ENCODE measurements at places on chromosomes 1 and 21. TPM values are rescaled to one million over a fixed set of nuclear protein-coding genes. Genes with fewer than 3 reads are reported as not detected.

FCRLA gene
- under 0.01 TPM for total RNA-seq

GJA8 gene
- not detected for total RNA-seq

- DNase-seq = no peak
Observed at GRCh38 chr1:29966526-29967045, 730.3 kb downstream of the PTPRU start.

DNA sequence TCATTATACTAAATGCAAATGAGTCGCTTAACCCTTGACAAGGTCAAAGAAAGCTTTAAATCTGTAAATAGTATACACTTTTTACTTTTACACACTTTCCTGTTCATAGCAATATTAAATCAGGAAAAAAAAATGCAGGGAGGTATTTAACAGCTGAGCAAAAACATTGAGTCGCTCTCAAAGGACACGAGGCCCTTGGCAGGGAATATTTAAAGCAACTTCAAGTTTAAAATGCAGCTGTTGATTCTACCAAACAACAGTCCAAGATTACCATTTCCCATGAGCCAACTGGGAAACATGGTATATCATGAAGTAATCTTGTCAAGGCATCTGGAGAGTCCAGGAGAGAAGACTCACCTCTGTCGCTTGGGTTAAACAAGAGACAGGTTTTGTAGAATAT lies 62.7 kb downstream of the CAPN2 start:
- no peak for DNase-seq

GRCh38 chr1:21007876-21008275 lies 168.8 kb downstream of the EIF4G3 start:
- no peak for DNase-seq

DNA sequence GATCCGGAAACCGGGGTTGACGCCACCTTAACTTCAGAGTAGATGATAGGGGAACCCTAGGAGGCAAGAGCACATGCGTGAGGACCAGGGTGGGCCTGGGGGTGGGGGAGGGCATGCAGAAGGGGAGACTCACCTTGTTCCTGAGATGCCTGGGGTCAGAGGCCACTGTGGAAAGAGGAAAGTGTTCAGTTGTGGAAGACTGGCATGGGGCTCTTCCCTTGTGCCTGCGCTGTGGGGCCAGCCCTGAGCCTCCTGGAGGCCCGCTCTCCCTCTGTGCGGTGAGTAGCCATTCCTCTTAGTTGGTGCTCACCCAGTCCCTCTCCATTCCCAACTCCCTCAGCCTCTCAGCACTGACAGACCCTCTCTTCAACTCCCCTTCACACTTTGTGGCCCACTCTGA lies 36.6 kb downstream of the FCRL5 start:
- no peak for DNase-seq

GRCh38 chr1:78289603-78290002 lies 201.2 kb upstream of the PTGFR start:
- DNase-seq = no peak

- DNase-seq = peak; percentile 53
Observed at GRCh38 chr1:246450611-246451251, 56.3 kb downstream of the SMYD3 start.

All from bronchial epithelial cell (primary cell).